NT2/D1 (cell line): ENCODE measurements at places on chromosomes 6 and 20.

GRCh38 chr6:163793011-163793983 is 378.8 kb downstream of the QKI start:
- DNase-seq: no peak

DNA sequence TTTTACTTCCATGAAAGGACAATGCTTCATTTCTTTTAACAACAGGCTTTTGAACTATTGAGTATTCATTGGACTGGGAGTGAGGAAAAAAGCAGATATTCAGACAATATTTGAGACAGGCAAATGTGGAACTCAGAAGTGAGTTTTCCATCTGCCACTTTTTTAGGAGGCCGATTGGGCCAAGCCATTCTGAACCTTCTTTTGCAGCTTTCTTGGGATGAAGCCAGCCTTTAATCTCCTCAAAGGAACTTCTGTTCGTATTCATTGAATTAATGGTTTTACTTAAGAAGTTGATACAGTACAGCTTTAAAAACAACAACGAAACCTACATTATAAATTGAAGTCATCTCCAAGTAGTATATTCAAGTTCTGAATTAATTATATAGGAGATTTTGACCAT is 187.1 kb upstream of the RNF217 start:
- DNase-seq: no peak

DNA sequence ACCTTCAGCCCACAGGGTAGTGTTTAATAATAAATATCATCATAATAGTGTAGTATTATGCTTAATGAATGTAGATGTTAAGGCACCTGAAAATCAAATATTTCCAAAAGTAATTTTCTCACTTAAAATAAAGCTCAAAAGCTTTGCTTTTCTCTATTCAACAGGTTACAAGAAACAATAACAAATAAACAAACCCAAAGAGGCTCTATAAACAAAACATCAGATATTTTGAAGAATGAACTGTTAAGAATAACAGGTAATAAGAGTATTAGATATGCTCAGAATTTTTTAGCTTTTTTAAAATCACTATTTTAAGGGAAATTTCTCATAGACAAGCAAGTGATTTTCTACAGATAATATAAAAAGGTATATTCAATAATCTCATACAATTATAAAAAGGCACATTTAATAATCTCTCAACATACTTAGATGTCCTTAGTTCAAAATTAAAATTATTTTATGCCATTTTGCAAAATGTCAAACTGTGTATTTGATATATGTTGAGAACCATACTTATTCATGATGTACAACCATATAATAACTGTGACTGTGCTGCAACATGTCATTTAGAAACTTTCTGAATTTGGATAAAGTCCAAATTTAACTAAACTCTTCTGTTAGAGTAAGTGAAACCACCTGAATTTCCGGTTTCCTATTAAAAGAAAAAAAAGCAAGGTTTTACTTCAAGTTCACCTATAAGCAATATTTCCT is 35.8 kb downstream of the PHIP start:
- DNase-seq: no peak

GRCh38 chr6:126672649-126673048 is 332.7 kb downstream of the CENPW start:
- no peak for DNase-seq

DNA sequence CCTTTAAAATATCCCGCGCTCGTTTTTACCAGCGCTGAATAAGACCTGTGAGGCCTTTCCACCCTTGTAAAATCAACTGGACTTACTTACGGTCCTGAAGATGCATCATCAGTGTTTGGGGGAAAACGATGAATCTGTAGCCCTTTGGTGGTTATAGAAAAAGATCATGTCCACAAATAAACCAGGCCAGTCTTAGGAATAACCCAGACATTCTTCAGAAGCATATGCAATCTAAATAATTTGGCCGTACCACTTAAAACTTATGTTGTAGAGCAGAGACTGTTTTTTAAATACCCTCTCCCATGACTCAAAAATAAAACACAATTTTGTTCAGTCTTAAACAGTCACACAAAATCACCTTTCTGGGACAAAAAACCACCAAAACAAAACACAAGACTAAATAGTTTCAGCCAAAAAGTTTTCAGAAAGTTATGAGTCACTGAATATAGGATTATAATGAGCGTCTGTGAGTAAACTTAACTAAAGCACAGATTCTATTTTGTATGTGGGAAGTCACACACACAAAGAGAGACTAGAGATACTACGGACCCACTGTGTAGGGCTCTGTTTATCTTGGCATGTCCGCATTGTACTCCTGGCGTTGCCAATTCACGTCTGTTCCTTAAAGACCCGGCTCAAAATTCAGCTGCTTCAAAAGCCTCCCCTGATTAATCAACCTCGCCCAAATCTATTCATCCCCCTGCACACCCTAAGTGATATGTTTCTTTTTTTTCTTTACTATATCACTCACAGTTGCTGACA is 26.5 kb upstream of the SMOC2 start:
- no peak for DNase-seq

GRCh38 chr20:57772349-57772964 is 62.6 kb upstream of the PMEPA1 start:
- peak; percentile 89 for DNase-seq

GRCh38 chr6:1386038-1386709 is 3.2 kb upstream of the FOXF2 start:
- no peak for DNase-seq
